Fibroblast of skin of back (primary cell): ENCODE measurements at places on chromosomes 5 and 9.

- no peak for DNase-seq
Measured at GRCh38 chr5:177330991-177331842, 19.5 kb upstream of the MXD3 start.

GRCh38 chr9:68978066-68978465, 35.8 kb downstream of the PRKACG start:
- DNase-seq, result no peak

DNA sequence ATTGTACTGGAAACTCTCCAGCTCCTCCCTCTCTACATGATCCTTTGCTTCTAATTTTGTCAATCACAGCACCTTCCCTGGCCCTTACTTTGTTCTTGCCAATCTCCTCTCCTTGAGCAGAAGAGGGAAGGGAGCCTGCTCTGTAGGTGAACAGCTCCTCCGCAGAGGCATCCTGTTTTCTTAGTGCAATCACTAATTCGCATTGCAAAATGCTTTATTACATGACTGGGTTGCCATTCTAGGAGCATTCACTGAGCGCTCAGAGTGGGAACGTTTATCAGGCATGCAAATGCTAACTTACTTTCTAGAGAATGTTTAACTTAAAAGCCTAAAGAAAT, 416 bp upstream of the SNX18 start:
- DNase-seq, result no peak

DNA sequence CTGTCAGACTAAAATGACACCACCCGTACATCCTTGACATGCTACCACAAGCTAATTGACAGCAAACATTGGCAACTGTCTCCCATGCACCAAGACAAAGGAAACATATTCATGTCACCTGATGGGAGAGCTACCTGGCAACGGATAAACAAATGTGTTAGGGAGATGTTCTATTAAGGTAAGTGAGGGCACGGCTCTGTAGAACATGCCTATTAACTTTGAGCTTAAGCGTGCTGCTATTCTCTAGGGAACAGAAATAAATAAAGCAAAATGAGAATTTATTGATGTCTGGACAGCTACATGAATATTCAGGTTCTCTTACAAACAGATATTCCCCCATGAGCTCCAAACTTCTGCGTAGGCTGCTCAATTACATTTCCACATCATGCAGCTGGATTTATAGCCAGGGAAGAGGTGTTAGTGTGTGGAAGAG, 361.4 kb upstream of the RFX3 start:
- DNase-seq, result no peak

- DNase-seq, result no peak
Measured at GRCh38 chr5:160471761-160472160, 50.1 kb downstream of the PTTG1 start.

DNA sequence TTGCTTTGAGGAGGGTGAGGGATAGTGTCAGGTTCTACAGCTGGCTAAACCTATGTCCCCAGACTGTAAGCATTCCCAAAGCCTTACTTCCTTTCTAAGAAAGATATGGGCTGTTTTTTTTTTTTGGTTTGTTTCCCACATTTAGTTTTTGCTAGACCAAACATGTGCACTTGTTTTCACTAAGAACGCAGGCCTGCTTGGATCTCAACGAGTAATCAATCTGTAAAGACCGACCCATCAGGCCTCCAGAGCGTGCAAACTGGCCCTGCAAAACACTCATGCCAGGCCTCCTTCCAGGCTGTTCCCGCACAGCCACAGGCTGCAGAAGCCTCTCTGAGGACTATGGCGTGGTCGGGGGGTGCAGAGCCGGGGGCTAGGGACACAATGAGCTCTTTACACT, 304.8 kb upstream of the PANK3 start:
- DNase-seq, result no peak

GRCh38 chr5:1118231-1118698, 6.4 kb upstream of the SLC12A7 start:
- DNase-seq, result no peak

- no peak for DNase-seq
Measured at GRCh38 chr5:45454114-45454513, 242.1 kb downstream of the HCN1 start.

DNA sequence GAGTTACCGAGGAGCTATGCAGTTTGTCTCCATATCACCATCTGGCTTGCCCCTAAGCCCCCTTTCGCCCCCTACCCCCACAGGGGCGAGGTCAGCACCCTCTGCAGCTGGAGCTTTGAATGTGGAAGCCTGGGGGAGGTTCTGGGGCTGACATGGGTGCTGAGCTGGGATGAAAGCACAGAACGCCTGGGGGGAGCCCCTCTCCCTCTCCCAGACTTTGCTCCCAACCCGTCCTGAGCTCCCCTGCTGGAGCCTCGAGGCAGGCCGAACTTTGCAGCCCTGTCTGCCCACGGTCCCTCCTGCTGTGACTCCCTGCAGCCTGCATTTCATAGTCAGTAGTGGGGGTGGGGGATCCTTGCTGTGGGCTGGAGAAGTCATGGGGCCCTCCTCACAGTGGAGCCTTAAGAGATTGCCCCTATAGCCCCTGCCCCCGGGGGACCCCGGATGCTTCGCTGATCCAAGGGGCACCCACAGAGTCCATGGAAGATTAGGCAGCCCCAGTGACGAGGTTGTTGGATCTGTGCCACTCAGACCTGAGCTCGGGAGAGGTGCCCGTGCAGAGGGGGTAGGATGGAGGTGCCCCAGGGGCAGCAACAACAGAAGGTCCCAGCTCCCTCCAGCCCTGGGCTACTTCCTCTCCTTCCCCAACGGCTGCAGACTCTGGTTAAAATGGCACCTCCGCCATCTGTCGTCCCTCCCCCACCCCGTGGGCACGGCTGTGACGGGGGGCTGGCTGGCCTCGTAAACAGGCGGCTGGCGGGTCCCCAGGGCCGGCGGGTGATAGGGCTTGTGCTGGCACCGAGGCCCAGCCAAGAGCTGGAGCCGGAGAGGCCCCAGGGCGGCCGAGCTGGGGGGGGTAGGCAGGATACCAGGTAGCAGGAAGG, 162.0 kb downstream of the C9orf50 start:
- DNase-seq, result peak; percentile 36

- DNase-seq, result no peak
Measured at GRCh38 chr5:178236126-178236525, 3.5 kb upstream of the PHYKPL start.

GRCh38 chr9:20621471-20622329, 599 bp downstream of the MLLT3 start:
- peak; percentile 73 for DNase-seq

DNA sequence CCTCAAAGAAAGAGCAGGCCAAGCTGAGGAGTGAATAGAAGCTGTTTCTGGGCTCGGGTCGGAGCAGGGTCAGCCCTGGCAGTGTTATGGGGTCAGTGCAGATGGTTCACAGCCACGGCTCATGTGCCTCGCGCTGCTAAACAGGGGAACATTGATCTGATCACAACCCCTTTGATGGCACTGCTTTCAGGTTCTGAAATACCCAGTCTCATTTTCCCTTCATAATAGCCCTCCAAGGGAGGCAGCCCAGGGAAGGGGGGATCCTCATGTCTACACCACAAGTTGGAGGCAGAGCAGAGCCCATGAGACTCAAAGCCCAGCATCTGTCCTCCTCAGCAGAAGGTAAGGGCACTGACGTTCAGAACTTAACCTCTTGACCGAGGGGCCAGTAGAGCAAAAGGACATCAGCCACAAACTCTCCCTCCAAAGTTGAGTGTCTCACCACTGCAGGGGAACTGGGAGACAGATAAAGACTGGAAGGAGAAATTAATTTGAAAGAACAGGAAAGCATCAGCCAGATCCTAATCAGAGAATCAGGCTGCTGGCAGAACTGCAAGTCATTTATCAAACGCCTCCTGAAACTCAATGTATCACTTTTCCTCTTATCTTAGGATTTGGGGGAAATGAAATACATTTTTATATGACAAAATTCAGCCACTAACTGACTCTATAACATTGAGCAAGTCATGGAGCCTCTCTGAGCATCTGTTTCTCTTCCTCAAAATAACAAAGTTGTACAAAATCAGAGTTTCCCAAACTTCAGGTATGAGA, 110.6 kb downstream of the SH3TC2 start:
- no peak for DNase-seq

- no peak for DNase-seq
Measured at GRCh38 chr5:124064956-124065355, 553.0 kb downstream of the CSNK1G3 start.

GRCh38 chr9:137317021-137317717, 15.1 kb upstream of the NRARP start:
- no peak for DNase-seq

DNA sequence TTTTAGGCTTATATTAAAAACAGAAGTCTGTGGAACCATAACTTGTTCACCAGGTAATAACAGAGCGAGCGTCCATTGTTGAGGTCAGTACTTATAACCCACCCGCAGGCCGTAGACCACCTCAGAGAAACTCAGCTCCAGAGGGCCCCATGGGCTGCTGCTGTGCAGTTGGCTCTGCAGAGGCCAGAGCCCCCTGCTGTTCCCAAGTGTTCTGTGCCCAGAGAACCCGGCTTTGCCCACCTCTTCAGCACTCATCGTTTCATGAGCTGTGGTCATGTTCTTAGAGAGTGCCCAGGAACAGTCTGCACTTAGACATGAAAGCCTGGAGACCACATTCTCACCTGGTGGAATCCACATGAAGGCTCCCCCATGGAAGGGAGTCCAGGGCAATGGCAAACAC, 50.4 kb upstream of the SLC2A8 start:
- no peak for DNase-seq

DNA sequence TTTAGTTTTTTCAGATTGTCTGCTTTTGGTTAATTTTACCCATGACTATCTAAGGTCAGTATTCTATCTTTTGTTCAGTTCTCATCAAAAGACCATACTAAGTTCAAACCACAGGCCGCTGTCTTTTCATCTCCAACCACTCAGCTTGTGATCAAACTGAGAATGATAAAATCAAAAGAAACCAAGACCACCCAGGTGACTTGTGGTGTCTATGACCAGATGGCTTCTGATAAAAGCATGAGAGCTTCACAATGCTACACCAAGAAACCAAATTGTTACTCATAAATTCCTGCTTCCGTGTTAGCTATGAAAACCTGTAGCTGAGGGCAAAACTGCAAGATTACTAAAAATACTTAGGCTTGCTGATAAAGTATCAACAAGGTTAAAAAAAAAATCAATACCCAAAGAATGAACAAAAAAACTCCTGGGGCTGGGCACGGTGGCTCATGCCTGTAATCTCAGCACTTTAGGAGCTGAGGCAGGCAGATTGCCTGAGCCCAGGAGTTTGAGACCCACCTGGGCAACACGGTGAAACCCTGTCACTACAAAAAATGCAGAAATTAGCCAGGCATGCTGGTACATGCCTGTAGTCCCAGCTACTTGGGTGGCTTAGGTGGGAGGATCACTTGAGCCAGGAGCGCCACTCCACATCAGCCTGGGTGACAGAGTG, 25.8 kb upstream of the GPX8 start:
- DNase-seq, result no peak

GRCh38 chr5:172607213-172607793, 33.8 kb upstream of the NEURL1B start:
- DNase-seq, result no peak

DNA sequence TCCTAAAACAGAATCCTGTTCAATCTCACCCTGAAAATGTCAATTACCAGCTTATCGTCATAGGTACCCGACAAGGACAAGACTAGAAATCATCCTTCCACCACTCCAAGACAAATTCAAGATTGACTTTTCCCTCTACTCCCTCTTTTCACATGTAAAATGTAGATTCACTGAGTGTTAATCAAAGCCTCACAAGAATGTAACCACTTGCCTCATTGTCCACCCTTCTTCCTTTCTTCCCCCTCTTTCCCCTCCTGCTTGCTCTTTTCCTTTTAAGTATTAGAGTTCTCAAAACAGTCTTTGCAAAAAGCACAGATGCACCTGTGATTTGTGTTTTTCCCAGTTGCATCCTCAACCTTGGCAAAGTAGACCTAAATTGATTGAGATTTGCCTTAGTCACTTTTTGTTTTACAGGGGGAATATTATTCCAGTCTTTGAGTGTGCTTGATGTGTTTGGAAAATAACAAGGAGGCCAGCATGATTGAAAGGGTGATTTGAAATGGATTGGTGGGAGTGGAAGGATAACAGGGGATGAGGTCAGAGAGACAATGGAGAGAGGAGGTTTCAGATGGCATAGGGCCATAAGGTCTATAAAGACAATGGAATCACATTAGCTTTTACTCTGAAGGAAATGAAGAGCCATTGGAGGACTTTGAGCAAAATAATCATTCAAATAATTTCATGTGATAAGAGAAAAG, 231.3 kb upstream of the TYRP1 start:
- no peak for DNase-seq

GRCh38 chr9:115084709-115085108, 33.2 kb downstream of the TNC start:
- no peak for DNase-seq

GRCh38 chr5:179606071-179606909, 17.2 kb downstream of the HNRNPH1 start:
- DNase-seq, result no peak

GRCh38 chr5:144249755-144250464, 79.2 kb downstream of the KCTD16 start:
- DNase-seq, result no peak

GRCh38 chr5:96087939-96088338, 126.3 kb upstream of the ELL2 start:
- DNase-seq, result no peak

GRCh38 chr9:129121483-129121882, 10.3 kb downstream of the PTPA start:
- DNase-seq, result peak; percentile 16

DNA sequence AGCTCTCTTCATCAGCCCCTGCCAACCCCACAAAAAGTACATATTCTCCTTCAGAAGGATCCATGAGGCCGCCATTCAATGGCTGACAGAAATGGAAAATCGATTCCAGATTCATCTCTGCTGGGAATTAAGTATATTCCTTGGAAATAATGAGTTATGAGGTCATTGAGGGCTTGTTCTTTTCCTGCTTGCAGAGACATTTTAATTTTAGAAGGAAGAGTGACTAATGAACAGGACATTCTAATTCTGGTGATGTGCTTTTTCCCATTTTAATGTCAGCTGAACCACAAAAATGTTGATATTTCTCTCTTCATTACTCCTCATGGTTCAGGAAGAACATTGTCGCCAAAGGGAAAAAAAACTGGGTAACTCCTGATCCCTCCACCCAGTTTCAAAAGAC, 314.0 kb downstream of the PIK3R1 start:
- DNase-seq, result peak; percentile 82

- DNase-seq, result no peak
Measured at GRCh38 chr5:40037713-40038112, 612.9 kb upstream of the DAB2 start.

DNA sequence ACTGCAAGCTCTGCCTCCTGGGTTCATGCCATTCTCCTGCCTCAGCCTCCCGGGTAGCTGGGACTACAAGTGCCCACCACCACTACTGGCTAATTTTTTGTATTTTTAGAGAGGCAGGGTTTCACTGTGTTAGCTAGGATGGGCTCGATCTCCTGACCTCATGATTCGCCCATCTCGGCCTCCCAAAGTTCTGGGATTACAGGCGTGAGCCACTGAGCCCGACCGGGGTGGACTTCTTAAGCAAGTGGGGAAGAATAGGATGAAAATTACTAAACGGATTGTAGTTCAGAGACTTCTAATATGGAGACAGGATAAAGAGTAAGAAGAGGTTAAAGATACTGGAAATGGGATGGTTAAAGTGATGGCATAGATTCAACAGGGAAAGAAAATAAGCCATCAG, 132.3 kb upstream of the IRX2 start:
- no peak for DNase-seq

- no peak for DNase-seq
Measured at GRCh38 chr9:13481274-13481673, 201.8 kb upstream of the MPDZ start.
